ENCODE measurements at places on chromosomes 11 and 22.

DNA sequence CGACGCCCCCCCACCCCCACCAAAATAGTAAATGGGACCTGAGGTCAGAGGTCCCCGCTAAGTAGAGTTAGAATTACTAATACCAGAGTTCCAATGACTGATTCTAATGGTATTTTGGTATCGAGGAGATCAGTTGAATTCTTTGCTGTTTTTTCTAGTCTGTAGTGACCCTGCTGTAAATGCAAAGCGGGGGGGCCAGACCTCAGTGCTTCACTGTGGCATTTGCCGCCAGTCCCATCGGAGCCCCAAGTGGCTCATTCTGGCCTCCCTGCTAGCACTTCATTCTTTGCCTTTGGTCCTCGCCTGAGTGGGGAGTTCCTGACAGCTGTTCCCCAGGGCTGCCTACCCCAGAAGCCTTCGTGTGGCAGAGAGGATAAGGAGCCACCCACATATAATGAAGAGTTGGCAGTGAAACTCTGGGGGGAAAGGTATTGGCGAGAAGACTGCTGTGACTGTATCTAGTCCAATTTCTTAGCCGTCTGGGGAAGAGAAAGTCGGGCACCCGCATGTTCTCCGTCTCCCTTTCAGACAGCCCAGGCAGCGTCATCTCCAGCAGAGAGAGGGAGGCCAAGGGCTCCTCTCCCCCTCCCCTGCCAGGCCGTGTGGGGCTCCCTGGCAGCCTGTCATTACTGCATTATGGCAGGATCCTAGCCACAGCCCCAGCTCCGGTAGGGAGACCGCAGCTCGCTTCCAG lies 19.4 kb upstream of the CABP7 start:
- no peak for DNase-seq

GRCh38 chr22:22843848-22844247 lies 43.8 kb upstream of the IGLL5 start:
- no peak for DNase-seq

- DNase-seq, result no peak
These were observed 11.7 kb downstream of the GUCD1 start for GRCh38 chr22:24543185-24543601.

- DNase-seq, result no peak
These were observed 5.3 kb downstream of the SLC37A2 start for GRCh38 chr11:125068368-125068767.

- no peak for DNase-seq
These were observed 916.2 kb downstream of the METTL15 start for GRCh38 chr11:29024386-29024785.

GRCh38 chr11:121282386-121282785 lies 10.2 kb upstream of the SC5D start:
- no peak for DNase-seq

GRCh38 chr11:116162886-116163230 lies 609.9 kb downstream of the BUD13 start:
- DNase-seq, result no peak

DNA sequence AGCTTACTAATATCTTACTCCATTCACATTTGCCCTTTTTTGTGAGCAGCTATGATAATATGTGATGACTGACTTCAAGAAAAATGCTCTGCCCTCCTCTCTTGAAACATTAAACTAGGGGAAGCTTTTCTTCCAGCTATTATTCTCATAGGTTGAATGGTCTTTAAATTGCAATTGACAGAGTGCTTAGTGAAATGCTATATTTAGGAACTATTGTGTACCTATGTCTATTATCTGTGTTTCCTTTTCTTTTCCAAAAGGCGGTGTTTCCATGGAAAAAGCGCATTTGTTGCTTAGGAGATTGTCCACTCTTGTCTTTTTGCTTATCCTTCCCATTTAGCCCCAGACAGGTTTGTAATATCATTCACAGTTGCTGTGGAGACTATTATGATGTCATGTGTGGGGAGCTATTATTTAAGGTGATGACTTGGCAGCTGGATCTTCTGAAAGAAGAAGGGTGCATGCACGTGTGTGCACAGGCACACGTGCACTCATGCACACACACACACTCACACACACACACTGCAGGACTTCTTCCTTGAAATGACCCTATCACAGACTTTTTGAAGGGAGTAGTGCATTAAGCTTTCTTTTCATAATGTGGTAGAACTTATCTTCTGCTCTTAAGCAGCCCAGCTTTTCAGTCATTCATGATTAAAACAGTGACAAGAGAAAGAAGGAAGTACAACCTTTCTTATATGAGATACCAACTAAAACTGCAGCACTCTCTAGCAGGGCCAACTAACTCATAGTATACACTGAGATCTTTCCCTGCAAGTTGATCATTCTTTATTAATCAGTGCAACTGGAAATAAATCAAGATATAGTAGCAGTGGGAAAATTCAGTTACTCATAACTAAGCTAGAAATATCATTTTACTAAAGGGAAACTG lies 340.8 kb upstream of the MTNR1B start:
- no peak for DNase-seq
